Activated T-cell treated with anti-CD3 and anti-CD28 coated beads, Interleukin-2, amount 50 U/mL, for 72 hours (primary cell): ENCODE measurements at places on chromosomes 11 and 22. TPM values are rescaled to one million over a fixed set of nuclear protein-coding genes. Genes with fewer than 3 reads are reported as not detected.

GRCh38 chr11:112961146-112961668 is at the start of gene NCAM1:
Gene NCAM1, plus strand, starts transcription at chr11:112961420.
- peak; percentile 37 for DNase-seq

DNA sequence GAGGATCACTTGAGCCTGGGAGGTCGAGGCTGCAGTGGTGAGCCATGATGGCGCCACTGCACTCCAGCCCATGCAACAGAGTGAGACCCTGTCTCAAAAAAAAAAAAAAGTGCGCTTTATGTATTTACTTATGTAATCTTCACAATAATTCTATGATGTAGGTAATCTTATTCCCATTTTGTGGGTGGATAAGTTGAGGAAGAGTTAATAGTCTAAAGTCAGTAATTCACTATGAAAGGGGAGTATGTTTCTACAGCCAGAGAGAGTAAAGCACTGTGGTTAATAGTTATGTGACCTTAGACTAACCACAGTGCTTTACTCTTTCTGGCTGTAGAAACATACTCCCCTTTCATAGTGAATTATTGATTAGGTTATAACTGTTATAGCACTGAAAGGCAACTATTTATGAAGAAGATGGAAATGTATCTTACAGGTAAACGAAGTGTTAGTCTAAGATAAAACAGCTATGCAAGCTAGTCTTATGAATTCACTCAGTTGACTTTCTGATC is 11.9 kb downstream of the CTR9 start:
- no peak for DNase-seq

DNA sequence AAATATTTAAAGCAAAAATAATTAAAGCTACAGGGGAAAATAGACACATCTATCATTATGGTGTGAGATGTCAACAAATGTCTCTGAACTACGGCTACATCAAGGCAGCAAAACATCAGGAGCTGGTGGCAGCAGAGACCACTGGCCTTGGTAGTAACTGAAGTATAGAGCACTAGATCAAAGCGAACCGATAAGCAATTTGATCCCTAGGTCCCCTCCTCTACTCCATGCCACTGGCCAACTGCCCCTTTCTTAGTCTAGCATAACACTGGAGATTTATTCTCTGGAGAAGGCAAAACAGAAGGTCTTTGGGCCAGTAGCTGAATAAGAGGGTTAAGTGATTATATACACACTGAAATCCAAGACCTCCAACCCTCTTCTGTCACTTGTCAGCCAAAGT is 13.6 kb upstream of the RAB3IL1 start:
- DNase-seq = no peak

DNA sequence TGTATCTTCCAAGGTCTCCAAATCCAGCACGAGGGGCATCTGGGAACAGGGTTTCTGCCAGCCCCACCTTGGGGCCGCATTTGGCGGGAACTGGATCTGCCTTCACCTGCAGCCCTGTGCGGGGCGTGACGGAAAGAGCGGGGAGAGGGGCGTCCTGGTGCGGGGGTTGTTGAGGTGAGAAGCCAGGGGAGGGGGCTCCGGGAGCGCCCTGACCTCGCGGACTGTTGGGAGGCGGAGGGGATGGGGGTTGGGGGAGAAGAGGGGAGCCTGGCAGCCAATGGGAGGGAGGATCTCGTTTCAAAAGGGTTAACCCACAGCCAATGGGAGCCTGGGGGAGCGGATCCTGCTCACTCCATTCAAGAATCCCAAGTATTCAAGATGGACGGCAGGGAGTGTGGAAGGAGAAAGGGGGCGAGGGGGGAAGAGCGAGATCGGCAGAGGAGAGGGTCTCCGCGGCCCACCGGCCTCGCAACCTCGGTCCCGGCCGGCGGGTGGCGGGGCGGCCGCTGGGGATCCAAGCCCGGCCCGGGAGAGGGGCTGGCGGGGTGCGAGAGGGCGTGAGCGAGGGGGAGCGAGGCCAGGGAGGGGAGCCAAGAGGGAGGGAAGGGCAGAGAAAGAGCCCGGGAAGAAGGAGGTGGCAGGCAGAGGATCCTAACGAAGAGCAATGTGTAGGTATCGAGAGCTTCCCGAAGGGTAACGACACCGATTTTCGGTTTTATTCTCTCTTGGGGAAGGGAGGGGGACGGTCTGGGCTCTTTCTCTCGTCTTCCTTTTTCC is 11.5 kb downstream of the YPEL4 start:
- no peak for DNase-seq

Gene KRTAP5-2
- total RNA-seq = not detected

Gene DBX1
- total RNA-seq = not detected

DNA sequence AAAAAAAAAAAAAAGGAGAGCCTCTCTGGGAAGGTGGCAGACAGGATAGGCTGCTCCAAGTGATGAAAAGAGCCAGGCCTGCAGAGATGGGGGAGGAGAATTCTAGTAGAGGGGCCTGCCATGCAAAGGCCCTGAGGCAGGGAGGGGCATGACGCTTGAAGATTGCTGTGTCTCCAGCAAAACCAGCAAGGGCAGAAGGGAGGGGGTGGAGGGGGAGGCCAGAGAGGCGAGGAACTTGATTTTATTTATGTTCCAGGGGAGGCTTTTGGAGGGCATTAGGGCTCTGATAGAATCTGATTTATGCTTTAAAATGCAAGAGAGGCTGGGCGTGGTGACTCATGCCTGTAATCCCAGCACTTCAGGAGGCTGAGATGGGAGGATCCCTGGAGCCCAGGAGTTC is 16.7 kb upstream of the PACSIN2 start:
- no peak for DNase-seq

DNA sequence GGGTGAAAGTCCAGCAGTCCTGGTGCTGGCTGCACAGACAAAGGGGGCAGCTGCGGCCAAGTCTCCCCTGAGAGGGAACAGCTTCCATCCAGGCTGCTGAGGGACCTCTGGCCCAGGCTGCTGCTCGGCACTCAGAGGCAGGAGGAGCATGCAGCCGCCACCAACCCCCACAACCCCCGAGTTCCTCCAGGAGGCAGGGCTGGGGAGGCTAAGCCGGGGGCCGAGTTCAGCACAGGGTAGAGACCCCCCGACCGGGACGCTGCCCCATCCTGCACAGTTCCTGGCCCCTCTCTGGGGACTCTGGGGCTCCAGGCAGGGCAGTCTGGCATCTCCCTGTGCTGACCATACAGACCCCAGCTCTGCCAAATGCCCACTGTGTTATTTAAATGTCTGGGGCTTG is 20.2 kb downstream of the IGSF9B start:
- DNase-seq = no peak

DNA sequence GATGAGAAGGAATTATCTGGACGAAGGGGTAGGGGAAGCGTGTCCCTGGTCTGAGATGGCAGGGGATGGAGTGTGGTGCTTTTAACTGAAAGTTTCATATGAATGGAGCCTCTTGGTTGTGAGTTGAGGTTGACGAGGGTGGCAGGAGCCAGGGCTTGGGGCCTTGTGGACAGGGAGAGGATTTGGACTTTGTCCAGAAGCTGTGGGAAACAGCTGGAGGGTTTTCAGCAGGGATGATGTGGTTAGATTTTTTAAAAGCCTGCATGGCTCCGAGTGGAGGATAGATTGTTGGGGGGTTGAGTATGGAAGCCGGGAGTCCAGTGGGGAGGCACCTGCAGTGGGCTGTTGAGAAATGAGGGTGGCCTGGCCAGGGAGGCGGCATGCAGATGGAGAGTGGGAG is 24.8 kb downstream of the MYO7A start:
- no peak for DNase-seq

GRCh38 chr11:103234974-103235373 is 125.7 kb downstream of the DYNC2H1 start:
- DNase-seq = no peak

DNA sequence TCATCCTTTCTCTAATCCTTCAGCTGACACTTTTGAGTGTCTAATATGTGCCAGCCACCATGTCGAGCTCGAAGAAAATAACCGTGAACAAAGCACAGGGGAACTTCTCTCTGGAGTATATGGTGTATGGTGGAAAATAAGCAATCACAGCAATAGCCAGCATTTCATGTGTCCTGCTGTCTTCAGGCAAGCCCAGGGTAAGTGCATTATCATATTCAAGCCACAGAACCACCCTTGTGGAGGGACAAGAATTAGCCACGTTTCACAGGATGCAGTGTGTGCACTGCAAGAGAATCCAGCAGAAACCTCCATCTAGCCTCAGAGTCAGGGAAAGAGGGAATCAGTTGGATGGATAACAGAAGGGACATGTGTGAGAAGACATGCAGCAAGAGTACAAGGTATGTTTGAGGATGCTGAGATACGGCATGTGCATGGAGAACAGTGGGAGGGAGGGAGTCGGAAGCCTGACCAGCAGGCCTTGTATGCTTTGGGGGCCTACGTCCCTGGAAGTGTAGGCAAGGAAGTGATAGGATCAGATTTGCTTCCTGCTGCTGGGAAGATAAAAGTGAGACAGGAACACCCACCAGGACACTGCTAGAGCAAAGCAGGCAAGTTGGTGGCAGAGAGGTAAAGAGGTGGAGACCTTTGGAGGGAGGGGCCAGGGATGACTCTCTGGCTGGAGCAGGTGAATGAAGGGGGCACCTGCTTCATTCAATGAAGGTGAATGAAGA is 14.7 kb upstream of the GNAZ start:
- DNase-seq = no peak

Gene HTATIP2
- 75.0 TPM for total RNA-seq

GRCh38 chr11:12626616-12627015 is 47.6 kb upstream of the TEAD1 start:
- DNase-seq = no peak

DNA sequence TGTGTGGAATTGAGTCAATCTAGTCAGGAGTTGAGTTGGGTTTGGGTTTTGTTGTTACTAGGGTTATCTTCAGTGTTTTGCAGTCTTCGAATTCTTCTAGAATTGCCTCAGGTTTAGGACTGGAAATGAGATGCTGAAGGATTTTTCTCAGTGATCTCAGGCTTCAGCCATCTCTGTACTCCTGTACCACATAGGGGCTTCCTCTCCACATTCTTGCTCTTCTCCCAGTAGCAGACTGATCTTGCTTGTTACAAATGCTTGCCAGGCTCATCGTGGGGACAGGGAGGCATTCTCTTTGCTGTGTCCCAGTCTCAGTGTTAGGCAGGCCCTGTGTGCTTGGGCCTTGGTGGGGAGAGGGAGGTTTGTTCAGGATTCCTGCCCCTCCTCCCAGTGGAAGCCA is 96.1 kb downstream of the LRRC32 start:
- no peak for DNase-seq

Gene OR4C16
- total RNA-seq = not detected

DNA sequence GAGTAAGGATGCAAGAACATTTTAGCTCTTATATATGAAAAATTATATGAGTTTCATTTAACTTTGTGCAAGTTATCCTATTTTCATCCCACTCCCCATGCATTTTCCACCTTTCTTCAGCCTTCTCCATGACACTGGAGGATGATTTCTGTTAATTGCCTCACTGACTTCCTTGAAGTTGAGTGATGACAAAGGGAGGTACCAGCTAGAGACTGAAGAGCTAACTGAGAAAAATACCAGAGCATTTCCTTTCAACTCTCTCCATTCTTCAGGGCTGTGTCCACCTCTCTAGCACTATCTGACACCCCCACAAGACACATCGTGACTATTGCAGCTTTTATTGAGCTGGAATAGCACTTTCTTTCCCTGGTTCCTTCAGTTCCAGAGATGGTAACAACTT is 711.6 kb upstream of the LRRC4C start:
- no peak for DNase-seq

Gene KCNK4
- total RNA-seq = 0.35 TPM

DNA sequence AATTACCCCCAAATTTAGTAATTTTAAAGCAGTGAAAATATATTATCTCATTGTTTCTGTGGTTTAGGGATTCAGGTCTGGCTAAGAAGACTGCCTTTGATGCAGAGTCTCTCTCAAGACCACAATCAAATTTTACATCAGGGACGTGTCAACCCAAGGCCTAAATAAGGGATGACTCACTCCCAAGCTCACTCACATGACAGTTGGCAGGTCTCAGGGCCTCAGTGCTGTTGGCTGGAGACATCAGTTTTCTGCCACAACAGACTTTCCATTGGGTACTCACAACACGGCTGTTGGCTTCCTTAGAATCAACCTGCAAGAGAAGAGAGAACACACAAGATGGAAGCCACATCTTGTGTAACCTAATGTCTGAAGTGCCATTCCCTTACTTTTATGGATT is 377.3 kb downstream of the FAM181B start:
- DNase-seq = no peak

GRCh38 chr22:44211946-44212930 is 31.5 kb downstream of the PARVG start:
- DNase-seq = no peak

GRCh38 chr22:24410110-24410856 is 17.1 kb upstream of the ADORA2A start:
- DNase-seq = peak; percentile 39

GRCh38 chr11:93921695-93922468 is 71.5 kb upstream of the VSTM5 start:
- DNase-seq = peak; percentile 13

- no peak for DNase-seq
These were observed 71.5 kb upstream of the BID start for GRCh38 chr22:17845790-17846189.

Gene LRP4
- total RNA-seq = 0.09 TPM

DNA sequence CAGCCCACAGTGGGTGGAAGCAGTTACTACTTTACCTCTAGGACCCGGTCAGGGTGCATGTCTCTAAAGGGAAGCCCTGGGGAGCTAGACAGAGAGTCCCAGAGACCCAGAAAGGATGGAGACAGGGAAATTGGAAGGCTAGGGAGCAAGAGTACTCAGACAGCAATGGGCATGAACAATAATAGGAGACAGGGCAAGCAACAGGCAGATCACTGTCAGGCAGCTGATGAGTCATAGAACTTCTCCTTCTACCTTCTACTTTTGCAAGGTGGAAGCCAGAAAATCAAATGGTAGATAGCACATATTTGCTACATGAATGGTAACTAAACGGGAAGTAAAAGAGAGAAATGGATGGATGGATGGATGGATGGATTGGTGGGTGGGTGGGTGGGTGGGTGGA is 19.6 kb downstream of the CD5 start:
- no peak for DNase-seq

Gene MED19
- 20.0 TPM for total RNA-seq

GRCh38 chr11:73384872-73385689 is 8.9 kb downstream of the RELT start:
- DNase-seq = no peak

Gene P2RX3
- not detected for total RNA-seq

Gene SCGB1C1
- total RNA-seq = not detected

DNA sequence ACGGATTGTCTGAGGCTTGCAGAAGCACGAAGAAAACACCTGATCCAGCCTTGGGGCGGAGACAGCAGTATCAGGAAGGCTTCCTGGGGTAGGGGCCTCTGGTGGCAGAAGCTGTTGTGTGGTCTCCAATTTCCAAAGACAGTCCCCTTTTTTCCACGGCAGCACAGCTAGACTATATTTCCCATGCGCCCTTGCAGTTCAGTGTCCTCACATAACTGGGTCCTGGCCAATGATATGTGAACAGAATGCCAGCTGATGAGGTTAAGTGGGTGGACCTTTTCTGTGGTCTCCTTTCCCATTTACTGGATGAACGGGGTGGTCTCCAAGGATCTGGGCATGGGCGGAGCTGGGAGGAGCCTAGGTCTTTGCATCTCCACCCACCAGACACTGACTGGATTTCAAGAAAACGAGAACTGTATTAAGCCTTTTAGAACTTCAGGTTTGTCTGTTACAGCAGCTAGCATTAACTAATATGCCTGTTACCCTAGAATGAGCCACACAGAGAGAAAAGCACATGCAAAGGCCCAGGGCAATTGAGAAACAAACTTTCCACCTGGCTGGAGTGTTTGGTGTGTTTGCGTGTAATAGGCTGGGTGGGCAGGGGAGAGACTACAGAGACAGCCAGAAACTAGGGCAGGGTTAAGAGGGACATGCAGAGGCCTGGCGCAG is 6.2 kb downstream of the GAL3ST1 start:
- DNase-seq = no peak
